SHP77 (cell line): ENCODE measurements at places on chromosomes 2 and 18.

DNA sequence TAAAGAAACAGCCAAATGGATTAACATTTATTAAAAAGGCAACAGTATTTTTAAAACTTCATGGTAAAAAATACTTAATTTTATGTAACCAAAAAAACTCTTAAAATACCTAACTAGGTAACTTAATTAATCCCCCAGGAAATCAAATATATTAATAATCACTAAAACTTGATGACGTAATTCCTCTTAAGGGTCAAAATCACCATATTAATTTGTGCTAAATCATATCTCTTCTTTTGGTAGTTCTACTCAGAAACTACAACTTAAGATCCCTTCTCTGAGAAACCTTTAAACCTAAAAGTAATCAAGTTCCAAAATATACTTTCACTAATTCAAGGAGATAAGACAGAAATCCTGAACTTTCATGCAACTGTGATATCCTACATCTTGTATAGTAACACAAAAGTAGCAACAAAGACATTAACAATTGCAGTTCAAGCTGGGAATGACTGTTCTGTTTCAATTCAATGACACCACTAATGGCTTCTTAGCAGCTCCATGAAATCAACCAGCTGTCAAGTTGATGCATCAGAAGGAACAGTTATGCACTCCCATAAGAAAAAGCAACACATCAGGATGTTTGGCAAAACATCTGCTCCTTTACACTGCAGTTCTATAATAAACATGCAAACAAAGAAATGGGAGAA, 4.0 kb downstream of the BAZ2B start:
- no peak for DNase-seq

DNA sequence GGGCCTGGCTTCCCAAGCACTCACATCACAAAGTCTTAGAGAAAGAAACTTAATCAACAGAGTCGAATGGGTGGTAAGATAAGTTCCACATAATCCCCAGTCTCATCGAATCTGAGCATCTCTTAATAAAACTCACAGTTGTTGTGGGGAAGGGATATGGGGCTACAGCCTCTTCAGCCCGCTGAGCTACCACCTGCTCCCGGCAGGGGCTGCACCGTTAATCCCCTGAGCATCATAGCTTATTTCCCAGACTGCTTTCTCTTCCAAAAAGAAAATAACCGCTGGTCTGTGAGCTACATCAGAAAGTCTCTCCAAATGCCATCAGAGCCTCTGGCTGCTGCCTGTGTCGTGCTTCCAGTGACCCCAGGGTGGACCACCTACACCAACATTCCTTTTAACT, 139.4 kb upstream of the CELF4 start:
- DNase-seq, result no peak

- no peak for DNase-seq
Observed at GRCh38 chr18:68611311-68611710, 103.6 kb downstream of the TMX3 start.

- DNase-seq, result peak; percentile 23
Observed at GRCh38 chr2:3628800-3629199, 29.2 kb upstream of the ALLC start.

DNA sequence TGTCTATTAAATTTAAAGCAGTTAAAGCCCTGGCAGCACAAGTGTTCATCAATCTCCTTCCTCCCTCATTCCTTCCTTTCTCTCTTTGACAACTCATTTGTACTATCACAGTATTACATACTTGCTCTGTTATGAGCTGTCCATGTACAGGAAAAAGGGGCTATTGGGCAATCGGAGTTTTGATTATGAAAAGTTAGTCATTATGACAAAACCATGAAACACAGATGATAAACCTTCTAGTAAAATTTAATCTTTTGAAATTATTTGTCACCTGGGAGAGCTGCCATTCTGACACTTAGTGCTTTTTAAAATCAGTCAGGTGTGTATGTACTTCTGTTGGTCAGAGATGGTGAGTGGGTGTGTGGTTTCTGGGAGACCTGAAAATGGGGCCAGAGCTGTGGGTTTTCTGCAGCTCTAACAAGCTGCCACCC, 39.4 kb downstream of the MAP4K4 start:
- DNase-seq, result no peak

GRCh38 chr2:10273215-10274175, 29.2 kb upstream of the HPCAL1 start:
- no peak for DNase-seq

DNA sequence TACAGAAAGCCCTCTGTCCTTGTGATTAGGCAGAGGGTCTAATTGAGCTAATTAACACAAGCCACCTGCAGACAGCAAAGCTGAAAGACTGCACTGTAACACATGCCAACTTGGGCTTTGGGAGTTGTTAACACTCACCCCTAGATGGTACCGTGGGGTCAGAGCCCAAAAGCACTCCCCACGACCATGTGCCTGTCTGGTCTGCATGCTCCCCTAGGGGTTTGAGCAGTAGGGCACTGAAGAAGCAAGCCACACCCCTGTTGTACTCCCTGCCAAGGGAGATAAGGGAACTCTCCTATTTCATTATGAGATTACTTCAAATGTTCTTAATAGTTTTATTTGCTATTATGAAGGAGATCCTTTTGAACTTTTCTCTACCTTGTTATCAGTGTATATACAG, 560.1 kb upstream of the FSHR start:
- no peak for DNase-seq

- no peak for DNase-seq
Observed at GRCh38 chr2:171310889-171311288, 122.9 kb downstream of the METTL8 start.

DNA sequence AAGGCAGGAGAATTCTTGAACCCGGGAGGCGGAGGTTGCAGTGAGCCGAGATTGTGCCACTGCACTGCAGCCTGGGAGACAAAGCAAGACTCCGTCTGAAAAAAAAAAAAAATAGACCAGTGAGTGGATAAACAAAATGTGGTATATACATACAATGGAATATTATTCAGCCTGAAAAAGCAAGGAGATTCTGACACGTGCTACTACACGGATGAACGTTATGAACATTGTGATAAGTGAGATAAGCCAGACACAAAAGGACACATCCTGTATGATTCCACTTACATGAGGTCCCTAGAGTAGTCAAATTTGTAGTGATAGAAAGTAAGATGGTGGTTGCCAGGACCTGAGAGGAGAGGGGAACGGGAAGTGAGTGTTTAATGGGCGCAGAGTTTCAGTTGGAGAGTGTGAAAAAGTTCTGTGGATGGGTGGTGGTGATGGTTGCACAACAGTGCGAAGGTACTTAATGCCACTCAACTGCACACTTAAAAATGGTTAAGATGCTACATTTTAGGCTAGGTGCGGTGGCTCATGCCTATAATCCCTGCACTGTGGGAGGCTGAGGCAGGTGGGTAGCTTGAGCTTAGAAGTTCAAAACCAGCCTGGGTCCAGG, 38.3 kb downstream of the NIFK start:
- DNase-seq, result no peak
